ENCODE measurements at places on chromosomes 5 and 9.
A peak's percentile ranks its signal among the peaks of the same experiment; 100 is the strongest.

DNA sequence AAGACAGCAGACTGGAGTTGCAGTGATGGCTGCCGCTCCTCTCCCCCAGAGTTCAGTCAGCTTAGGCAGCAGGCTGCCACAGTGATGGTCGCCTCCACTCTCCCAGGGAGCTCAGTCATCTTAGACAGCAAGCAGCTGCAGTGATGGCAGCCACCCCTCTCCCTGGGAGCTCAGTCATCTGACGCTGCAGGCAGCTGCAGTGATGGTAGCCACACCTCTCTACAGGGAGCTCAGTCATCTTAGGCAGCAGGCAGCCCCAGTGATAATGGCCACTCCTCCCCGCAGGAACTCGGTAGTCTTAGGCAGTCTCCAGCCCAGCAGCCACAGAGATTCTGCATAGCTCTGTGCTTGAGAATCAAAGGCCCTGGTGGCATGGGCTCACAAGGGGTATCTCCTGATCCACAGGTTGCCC, 582.7 kb downstream of the DTWD2 start:
- no peak for DNase-seq

DNA sequence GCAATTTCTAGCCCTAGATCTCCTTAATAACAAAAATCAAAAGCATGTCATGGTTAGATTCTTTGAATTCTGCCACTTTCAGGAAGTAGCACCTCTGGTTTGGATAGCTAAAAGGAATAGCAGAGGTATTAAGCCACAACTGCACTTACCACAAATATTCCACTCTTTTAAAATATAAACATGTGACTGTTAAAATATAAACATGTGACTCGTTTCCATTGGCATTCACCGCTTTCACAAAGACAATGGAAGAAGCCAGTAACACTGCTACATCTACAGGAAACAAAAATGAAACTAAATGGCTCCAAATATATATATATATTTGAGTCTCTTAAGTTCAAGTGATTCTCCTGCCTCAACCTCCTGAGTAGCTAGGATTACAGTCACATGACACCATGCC, 222.9 kb downstream of the ARL15 start:
- DNase-seq, result no peak

DNA sequence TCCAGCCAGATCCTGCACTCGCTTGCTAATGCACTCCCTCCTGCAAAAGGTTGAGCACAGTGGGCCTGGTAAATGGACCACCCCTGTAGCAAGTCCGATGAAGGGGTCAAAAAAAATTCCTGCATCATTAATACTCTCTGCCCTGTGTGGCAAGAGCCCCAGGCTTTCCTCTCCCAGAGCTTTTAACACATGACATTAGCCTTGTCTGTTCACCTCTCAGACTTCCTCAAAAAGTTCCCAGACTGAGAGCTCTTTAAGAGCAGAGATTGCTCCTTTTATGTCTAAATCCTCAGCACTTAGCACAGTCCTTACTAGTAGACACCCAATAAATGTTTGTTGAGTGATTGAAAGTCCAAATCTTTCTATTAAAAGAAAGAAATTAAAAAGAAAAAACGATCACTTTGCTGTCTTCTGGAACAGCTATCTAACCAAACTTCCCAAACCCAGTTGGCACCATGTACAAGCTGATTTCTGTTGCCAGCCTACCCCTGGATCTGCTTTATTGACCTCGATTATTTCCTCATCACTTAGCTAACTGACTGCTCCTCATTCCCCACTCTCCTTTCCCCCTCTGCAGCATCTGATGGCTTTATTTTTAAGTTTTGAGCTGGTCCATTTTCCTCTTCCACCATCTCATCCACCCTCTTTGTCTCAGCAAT, 209.8 kb downstream of the ENC1 start:
- no peak for DNase-seq

DNA sequence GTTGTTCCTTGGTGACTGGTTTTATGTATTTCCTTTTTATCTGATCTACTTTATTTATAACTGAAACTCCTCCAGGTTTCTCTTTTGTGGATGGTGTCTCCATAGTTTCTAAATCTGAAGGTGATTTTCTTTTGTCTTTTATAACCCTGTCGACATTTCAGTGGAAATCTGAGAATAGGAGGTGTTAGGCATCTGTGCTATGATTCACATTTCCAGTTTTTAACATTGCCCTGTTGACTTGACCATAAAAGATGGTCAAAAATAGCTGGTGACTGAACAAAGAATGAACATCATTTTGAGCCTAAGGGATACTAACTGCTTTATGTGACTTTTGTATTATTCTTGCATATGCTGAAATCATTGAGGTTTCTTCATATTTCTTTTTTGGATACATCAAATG, 190.5 kb downstream of the PCSK1 start:
- DNase-seq, result no peak

DNA sequence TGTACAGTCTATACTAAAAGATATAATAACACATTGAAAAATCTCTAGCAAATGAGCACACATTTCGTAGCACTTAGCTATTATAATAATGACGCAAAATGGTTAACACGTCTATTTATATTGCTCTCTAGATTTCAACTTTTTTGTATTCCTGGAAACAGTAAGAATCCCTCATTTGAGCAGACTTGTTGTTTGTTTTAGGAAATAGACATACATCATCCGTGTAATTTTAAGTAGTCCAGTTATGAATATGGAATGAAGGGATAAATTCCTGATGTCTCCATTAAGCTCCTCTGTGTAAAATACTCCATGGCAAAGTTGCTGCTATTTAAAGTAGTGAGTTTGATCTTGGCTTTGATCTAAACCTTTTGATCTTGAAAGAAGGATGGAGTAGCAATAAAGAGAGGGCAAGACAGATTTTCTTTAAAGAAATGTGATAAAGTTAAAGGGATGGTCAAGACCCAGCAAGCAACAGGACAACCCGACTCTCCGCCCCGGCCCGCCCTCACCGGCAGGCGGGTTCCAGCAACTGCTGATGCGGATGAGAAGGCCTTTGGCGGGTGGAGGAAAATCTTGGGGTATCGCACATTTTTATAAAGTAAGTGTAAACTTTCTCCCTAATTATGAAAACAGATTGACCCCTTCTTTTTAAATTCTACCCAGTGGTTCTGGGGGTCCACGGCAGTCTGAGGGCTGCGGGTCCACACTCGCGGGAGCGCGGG, 277.4 kb downstream of the AOPEP start:
- DNase-seq, result no peak

DNA sequence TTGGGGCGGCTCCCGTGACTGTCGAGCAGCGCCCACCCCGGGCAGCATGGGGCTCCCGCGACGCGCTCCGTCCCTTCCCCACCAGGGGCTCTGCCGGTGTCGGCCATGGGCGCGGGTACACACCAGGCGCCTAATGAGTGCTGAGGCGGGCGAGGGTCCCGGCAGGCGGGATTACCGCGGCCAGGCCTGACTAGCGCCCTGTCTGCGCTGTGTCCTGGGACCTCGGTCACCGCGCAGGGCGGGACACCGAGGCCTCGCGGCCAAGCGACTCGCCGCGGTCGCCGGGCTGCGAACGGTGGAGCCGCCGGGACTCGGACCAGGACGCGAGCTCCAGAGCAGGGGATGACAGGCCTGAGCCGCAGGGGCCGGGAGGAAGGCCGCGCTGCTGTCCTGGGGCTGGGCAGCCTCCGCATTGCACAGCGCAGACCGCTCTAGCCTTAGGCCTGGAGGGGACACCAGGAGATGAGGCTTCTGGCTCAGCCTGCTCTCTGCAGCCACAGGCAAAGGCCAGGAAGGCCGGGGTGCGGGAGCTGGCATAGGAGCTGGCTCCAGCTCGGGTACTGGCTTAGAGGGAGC, 14.1 kb downstream of the LCN10 start:
- no peak for DNase-seq

DNA sequence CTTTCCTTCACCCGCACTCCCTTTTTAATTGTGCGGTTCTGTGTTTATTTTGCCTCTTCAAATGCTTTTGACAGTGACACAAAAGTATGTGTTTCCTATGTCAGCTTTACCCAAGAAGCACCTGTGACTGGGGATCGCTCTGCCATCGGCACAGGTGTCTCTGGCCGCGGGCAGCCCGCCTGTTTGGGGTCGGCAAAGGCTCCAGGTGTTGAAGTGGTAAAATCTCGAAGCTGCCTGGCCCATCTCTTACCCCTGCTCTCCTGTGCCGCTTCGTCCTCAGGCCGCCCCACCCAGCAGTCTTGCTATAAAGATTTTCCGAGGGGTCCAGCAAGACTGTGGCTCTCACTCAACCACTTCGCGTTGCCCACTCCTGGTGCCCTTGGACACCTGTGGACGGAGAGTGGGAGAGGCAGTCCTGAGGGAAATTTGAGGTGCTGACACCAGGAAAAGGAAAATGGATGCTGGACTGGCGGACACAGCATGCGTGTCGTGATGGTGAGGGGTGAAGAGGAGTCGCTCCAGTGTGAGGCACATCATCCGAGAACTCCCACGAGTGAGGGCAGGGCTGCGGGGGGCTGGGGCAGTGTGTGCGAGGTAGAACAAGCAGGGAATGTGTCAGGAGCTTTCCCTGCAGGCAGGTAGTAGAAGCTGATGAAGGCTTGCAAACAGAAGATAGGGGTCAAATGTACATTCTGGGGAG, 29.1 kb upstream of the CEP72 start:
- DNase-seq, result no peak

DNA sequence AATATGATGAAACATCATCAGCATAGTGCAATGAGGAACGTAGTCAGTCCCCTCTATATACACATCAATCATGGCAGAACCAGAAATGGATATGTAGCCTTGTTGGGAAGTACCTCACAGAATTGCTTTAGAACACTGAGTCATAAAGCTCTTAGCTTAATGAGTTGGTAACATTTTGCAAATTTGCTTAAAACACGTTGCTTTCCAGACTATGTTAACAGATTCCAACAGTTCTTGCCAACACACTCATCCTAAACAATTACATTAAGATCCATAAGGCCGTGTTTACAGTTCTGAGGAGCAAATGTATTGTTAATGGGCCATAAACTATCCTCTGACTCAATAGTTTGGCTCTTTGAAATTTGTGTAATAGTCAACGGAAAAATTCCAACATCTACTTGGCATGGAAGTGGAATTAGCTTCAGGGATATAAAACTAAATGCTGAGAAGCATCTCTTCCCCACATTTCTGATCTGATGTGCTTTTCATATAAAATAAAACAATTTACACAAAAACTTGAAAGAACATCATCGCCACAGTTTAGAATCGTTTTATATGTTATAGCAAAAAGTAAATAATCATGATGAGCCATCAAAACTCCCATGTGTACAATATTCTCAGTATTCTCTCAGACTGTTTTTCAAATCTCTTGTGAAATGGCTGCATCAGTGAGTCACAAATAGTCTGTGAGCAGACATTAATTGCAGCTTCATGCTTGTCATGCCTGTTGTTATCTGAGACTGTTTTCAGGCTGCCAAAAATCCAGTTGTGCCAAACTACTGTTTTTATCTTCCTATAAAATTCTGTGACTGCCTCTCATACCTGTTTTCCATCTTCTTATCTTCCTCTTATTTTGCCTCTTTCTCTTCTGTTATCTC, 291.9 kb downstream of the COX7C start:
- DNase-seq, result no peak

DNA sequence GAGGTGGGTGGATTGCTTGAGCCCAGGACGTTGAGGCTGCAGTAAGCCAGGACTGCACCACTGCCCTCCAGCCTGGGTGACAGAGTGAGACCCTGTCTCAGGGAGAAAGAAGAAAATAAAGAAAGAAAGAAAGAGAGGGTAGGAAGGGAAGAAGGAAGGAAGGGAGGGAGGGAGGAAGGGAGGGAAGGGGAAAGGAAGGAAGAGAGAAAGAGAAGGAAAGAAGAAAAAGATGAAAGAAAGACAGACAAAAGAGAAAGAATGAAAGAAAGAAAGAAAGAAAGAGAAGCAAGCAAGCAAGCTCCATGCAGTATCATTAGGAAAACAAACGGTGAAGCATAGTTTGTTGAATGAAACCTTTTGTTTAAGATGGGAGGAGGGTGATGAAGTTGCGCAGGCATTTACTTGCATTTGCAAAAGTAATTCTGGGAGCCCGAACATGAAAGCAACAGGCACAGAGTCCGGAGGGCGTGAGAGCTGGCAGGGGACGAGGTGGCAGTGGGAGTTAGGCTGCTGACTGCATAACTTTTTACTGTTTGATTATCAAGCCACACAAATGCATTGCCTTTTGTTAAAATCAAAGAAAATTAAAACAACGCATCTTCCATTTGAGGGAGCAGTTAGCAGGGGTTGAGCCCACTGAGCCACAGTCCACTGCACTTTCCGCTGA, 26.0 kb upstream of the CEP72 start:
- no peak for DNase-seq

- no peak for DNase-seq
Measured at GRCh38 chr5:82523633-82524032, 245.5 kb upstream of the RPS23 start.

DNA sequence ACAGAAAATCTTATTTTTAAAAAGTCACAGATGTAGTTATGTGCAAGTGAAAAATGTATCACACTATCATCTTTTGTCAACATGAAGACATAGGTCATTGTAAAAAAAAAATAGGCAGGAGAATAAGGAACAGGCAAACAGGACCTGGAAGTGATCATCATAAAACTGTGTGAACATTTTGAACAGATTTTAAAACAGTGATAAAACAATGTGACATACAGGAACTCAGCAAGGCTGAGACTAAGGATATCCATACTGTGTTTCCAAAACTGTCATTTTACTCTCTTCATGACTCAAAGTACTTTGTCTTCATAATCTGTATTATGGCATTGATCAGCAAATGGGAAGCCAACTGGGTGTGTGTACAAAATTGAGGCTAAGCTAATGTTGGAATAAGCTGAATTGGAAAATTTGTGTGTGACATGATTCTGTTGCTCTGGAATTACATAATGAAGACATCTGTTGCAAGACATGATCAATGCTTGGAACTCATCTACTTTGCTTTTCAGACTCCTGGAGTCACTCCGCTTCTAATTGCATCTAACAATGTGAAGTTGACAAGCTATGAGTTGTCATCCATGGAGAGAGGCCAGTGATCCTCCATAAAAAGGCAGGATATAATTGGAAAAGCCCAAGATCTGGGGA, 978.7 kb upstream of the NUDT12 start:
- DNase-seq, result no peak

GRCh38 chr5:151148583-151148982, 9.0 kb downstream of the ANXA6 start:
- no peak for DNase-seq

DNA sequence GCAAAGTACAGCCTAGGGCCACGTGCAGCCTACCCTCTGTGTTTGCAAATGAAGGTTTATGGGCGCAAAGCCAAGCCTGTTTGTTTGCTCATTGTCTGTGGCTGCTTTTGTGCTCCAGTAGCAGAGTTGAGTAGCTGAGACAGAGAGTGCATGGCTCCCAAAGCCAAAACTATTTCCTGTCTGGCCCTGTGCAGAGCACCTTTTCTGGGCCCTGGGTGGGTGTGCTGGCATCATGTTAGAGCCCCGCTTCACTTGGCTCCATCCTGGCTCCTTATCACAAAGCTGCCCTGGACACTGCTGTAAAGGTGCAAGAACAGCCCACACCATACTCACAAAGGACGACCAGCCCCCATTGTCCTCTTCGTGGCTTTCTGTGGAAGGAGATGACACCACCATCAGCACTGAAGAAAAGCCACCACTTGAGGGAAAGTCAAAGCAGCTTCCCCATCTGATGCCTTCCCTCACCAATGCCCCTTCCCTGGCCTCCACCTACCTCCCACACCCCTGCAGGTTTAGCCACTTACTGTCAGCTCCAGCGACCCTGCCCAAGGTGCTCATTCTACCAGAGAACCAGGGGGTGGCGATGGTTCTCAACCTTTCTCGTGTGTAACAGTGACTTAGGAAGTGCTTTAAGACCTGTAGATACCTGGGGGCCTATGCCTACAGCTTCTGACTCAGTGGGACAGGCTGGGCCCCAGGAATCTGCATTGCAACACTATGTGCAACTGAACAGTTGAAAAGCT, 23.4 kb downstream of the LCP2 start:
- DNase-seq, result peak; percentile 1

- DNase-seq, result no peak
Measured at GRCh38 chr5:35672995-35673394, 55.3 kb downstream of the SPEF2 start.

- DNase-seq, result no peak
Measured at GRCh38 chr5:141715346-141715905, 33.4 kb upstream of the ARAP3 start.
